ENCODE measurements at places on chromosomes 3 and 15. TPM values are rescaled to one million over a fixed set of nuclear protein-coding genes. Genes with fewer than 3 reads are reported as not detected.

Gene CSK
- 332 TPM for total RNA-seq

Gene TMEM39A
- total RNA-seq = 52.2 TPM

Gene ANKUB1
- not detected for total RNA-seq

Gene TMEM212
- total RNA-seq = not detected

Gene RTP1
- total RNA-seq = not detected

Gene GLDN
- not detected for total RNA-seq

Gene CADM2
- not detected for total RNA-seq

Gene HYAL3
- 7.3 TPM for total RNA-seq

Gene ACTR8
- total RNA-seq = 46.7 TPM

Gene GPR62
- total RNA-seq = not detected

Gene CDCP1
- 3.2 TPM for total RNA-seq

Gene MEX3B
- 1.1 TPM for total RNA-seq

Gene SEMA3G
- total RNA-seq = 0.21 TPM

Gene PAK2
- total RNA-seq = 81.1 TPM

Gene CMTM8
- 4.8 TPM for total RNA-seq

Gene MEGF11
- not detected for total RNA-seq

Gene ANKRD34C
- not detected for total RNA-seq

Gene RCCD1
- total RNA-seq = 28.0 TPM

Gene PLSCR4
- total RNA-seq = not detected

DNA sequence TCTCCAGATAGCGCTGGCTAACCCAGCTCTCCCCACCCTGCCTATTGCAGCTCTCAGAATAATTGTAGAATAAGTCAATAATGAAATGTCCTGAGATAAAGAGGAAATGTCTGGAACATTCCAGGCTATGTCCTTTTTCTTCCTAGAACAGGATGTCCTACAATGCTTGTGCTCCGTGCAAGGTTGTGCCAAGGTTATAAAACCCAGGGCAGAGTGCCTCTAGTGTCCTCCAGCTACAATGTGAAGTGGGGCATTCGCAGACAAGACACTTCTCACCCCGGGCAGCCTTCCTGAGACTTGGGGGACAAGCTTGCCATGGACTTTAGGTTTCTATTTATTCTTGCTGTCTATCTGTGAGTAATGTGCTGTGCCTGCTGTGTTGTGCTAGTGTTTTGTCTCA lies 900.6 kb downstream of the TUSC7 start:
- DNase-seq = no peak

- DNase-seq = no peak
Measured at GRCh38 chr3:21185816-21186314, 565.1 kb downstream of the ZNF385D start.

DNA sequence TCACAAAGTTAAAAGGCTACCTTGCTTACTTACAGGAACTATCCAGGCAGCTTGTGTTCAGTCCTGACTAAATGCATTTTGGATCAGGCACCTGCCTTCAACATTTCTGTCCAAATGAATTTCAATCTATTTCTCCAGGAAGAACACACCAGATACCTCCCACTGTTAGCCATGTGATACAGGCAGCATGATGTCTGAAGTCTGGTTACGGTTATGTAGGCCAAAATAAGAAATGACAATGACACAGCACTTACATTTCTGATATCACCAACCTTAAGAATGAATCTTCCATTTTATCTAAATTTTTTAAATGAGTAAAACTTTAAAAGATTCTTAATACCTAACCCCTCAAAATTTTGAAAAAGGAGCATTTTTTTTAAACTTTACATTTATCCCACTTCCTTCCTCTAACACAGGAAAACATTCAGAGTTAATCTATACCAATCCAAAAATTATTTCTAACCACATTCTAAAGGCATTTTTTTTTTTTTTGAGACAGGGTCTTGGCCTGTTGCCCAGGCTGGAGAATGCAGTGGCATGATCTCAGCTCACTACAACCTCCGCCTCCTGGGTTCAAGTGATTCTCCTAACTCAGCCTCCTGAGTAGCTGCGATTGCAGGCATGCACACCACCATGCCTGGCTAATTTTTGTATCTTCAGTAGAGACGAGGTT lies at the start of gene MAP4:
Gene MAP4 (minus strand): TSS at position 116 of the 673 bp plus-strand sequence. CDS start 17,556 bp downstream, outside the sequence.
- no peak for DNase-seq

GRCh38 chr3:126531051-126531330 lies 7.0 kb downstream of the CHST13 start:
- DNase-seq = no peak

GRCh38 chr15:37059086-37059485 lies 41.3 kb downstream of the MEIS2 start:
- no peak for DNase-seq

- DNase-seq = no peak
Measured at GRCh38 chr3:172869368-172869771, 118.8 kb downstream of the ECT2 start.

DNA sequence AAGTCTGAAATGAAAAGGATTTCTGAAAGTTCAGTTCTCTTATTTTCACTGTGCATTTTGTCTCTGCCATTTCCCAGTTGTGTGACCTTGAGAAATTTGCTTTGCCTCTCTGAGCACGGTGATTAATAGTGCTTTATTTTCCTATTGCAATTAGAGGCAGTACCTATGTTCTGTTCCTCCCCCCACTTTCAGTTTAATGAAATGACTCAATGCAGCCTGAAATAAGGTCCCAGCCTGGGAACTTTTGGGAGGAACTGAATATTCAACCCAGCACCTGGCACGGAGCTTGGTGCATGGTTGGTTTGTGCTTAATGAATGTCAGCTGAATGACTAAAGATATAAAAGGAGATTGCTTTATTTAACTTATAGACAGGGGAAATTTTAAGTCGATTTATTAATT lies 352.6 kb downstream of the PDCD6IP start:
- DNase-seq = no peak

- DNase-seq = no peak
Measured at GRCh38 chr3:160162440-160162839, 62.8 kb upstream of the C3orf80 start.

GRCh38 chr15:69316291-69316690 lies 17.6 kb downstream of the PAQR5 start:
- no peak for DNase-seq

- no peak for DNase-seq
Measured at GRCh38 chr3:149628957-149629670, 28.7 kb downstream of the WWTR1 start.

- DNase-seq = no peak
Measured at GRCh38 chr3:34212175-34212574, 413.7 kb downstream of the PDCD6IP start.

GRCh38 chr3:186996356-186996755 lies 66.0 kb downstream of the ST6GAL1 start:
- no peak for DNase-seq

DNA sequence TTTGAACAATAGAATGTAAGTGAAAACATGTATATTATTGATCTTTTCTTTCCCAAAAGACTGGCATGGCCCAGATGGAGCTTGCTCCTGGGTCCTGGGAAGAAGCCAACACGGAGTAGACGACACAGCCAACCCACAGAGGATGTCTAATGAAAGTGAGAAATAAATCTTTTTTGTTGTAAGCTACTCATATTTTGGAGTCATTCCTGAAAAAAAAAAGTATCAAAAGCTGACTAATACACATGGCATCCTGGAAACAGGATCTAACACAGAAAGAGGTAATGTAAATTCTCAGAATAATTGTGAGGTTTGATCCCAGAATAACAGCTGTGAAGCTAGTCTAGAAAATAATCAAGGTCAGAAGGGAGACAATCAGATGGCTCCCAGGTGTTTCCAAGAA lies 12.6 kb upstream of the FRMD5 start:
- DNase-seq = no peak

DNA sequence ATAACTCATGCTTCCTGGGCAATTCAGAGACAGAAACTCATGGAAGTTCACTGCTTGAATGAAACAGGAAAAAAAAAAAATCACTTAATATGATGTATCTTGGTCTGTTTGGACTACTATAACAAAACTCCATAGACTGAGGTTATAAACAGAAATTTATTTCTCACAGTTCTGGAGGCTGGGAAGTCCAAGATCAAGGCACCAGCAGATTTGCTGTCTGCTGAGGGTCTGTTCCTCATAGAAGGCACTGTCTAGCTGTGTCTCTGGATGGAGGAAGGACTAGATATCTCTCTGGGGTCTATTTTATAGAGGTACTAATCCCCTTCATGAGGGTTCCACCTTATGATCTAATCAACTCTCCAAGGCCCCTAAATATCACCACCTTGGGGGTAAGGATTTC lies 119.3 kb downstream of the IGF2BP2 start:
- no peak for DNase-seq

DNA sequence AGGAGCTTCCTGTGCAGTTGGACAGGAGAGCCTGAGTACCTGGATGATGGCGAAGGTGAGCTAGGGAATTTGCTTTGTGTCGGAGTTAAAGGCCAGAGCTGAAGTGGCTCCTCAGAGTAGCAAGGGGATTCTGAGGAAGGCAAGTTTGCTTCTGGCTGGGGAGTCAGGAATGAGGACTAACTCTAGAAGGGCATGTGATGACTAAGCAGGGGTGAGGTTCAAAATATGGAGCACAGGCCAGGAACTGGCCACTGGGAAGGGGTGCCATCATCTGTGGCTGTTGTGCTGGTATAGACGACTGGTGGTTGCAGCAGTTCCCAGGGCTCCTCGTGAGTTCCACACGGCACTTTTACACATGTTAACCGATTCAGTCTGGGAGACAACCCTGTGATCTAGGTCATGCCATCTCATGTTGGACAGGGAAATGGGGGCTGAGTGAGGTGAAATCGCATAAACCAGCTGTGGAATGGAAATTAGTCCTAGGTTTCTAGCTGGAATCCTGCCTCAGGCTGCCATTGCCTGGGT lies 100.8 kb downstream of the EEFSEC start:
- no peak for DNase-seq

GRCh38 chr15:65088643-65089021 lies 12.1 kb downstream of the KBTBD13 start:
- no peak for DNase-seq

DNA sequence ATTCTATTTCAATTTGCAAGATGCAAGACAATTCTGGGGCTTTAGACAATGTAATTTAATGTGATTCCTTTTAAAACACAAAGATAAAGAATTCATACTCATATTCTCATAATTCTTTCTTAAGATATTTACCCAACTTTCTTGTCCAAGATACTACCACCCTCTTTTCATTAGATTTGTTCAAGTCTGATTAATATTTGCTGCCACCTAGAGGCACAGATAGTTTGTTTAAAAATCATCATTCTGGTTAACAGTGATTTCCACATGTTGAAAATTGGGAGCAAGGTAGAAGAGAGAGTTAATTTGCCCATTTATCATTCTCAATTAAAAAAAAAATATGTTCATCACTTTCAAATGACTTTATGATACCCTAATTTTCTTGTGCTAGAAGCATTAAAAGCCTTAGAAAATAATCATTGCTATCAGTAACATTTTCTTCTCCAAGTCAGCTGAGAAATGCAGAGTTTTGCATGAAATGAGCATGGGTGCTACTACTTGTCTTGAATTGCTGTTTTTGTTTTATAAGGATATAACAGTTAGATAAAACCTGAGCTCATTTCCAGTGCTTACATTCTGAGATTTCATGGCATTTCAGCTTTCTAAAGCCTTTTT lies 11.6 kb downstream of the TAMM41 start:
- DNase-seq = no peak

- no peak for DNase-seq
Measured at GRCh38 chr3:46756642-46757041, 39.0 kb upstream of the PRSS50 start.

GRCh38 chr3:147412917-147413685 lies 3.9 kb downstream of the ZIC1 start:
- DNase-seq = no peak

DNA sequence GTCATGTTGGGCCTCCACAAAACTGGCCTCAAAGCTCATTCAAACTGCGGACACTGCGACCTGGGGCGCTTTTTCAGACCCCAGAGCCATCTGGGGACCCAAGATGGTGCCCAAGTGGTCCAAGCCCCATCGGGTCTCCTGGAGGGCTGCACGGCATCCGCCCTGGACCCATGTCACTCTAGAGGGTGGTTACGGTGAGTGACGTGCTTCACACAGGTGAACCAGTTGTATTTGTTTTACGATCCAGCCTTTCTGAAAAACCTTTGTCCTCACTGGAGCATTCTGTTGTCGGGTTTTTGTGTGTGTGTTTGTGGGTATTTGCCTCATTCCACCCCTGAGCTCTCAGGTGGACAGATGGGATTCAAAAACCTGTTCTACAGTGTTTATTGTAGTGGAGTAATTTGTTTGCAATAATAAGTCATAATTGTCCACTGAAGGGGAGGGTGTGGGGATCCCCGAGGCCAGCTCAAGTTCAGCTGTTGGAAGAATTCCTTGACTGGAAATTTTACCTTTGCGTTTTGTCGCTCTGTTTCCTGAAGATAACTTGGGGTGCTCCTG lies 1.9 kb downstream of the SLC51A start:
- DNase-seq = no peak

- no peak for DNase-seq
Measured at GRCh38 chr3:157776861-157777260, 273.6 kb upstream of the VEPH1 start.

- no peak for DNase-seq
Measured at GRCh38 chr15:34323217-34323616, 14.4 kb downstream of the SLC12A6 start.

DNA sequence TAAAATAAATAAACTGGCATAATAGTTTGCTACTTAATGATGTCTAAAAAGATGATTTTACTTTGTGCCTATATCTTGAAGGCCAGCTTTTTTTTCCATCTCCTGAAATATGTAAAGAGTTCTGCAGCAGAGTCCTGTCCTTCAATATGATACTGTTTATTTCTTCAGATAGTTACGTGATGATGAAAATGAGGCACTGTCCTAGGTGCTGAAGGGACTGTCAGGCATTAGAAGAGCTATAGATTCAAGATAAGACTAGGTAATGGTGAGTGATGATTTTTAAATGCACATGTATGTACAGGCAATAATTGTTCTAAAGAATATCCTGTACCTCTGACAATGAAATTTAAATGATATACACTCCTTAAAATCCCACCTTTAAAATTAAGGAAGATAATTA lies 326.9 kb upstream of the DNAJC19 start:
- DNase-seq = no peak

- DNase-seq = no peak
Measured at GRCh38 chr15:23050708-23051107, 11.3 kb upstream of the TUBGCP5 start.

DNA sequence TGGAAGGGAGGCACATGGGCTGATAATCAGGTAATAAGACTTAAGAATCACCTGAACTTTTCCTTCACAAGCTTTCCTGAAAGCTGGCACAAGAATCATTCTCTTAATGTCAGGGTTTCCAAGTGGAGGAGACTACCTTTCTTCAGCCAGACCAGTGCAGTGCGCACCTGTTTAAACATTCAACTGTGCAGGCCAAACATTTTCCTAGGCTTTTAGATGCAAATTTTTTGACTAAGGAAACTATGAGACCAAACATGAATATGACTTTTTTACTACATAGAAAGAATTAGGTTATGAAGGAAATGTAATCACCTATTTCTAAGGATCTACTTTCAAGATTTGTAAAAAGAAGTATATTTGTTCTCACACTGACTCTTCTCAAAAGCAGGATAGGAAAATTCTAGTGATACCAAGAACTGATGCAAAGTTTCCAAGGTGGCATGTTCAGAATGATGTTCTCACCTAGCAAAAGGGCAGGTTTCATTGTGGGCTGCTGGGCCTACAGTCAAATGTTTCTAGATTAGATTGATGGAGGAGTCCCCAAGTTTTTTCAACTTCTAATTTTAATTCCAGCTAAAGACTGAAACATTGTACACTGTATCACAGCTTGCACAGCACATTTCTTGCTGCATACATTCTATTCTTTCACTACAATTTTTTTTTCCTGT lies 339.1 kb downstream of the TIGIT start:
- no peak for DNase-seq

Measured in activated CD4-positive, alpha-beta T cell treated with anti-CD3 and anti-CD28 coated beads, Interleukin-2, amount 10 ng/mL, durations not matched to agents 24 days and 14 days (primary cell).